ENCODE measurements at places on chromosomes 3 and 15. TPM values are rescaled to one million over a fixed set of nuclear protein-coding genes. Genes with fewer than 3 reads are reported as not detected.

The NLGN1 gene
- 12.9 TPM for total RNA-seq

The PDCD6IP gene
- 189 TPM for total RNA-seq

The CNTN4 gene
- 6.6 TPM for total RNA-seq

The GJD2 gene
- total RNA-seq: not detected

DNA sequence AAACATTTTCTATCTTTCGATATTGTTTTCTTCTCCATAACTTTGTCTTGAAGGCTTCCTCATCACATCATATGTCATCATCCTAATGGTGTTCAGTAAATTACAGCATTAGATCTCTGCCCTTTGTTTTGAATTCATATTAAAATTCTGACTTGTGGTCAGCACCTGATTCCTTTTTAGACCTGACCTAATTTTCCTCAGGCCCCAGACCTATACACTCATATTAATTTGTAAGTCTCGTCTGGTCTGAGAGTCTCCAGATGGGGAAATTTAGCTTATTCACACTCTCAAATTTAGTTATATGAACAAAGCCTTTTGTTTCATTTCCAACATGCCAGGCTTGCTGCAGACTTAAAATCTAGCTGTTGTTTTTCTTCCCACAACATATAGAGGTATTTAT, 248.4 kb downstream of the KCNH8 start:
- no peak for DNase-seq

- DNase-seq: no peak
These were observed 78.0 kb downstream of the GMPS start for GRCh38 chr3:155948476-155948875.

GRCh38 chr15:101652786-101653430, 727 bp upstream of the TM2D3 start:
- no peak for DNase-seq

Measured in esophagus muscularis mucosa (tissue), 4 donors.